ENCODE measurements at places on chromosomes 2 and 18.

DNA sequence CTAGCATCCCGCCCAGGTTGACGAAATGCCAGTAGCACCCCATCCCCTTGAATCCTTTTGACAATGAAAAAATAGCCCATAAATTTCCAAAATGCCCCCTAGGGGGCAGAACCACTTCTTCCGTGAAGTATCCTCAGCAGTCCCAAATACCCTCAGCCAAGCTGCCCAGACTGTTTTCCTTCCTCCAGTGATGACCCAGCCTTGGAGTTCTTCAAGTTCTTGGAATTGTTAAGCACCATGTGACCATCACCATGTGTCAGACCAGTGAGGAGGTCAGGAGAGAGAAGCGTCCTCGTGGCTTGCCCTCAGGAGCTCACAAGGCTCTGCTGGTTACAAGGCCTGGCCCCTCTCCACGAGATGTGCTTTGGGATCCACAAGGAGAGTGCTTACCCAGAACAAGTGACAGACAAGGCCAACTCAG, 1.4 kb upstream of the SLC23A3 start:
- DNase-seq = peak; percentile 41

- DNase-seq = no peak
Measured at GRCh38 chr18:9698497-9698896, 9.6 kb upstream of the RAB31 start.

- DNase-seq = no peak
Measured at GRCh38 chr2:224325941-224326340, 76.0 kb downstream of the FAM124B start.

GRCh38 chr2:169798397-169798717, 314 bp upstream of the SSB start:
- DNase-seq = no peak

DNA sequence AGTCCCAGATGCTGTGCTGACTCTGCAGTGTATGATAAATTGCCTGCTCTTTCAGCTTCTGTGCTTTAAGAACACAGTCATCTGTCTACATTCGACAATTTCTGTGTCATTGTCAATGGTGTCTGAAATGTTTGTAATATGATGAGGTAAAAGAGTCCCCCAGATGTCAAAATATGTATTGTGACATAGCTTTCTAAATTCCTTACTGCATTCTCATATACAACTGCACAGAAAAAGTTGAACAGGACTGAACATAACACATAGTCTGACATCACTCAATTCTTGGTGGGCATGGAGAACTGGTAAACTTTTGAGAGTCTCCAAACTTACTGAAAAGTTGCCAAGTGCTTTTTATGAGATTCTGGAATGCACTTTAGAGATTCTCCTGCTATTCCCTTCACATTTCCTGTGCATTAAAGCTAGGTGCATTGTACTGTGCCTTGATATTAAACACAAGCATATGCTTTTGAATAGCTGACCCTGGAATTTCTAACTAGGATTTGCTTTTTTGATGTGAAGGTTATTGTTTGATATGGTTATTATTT, 48.1 kb upstream of the ARHGAP28 start:
- no peak for DNase-seq

GRCh38 chr2:217632043-217632442, 370.8 kb downstream of the TNS1 start:
- DNase-seq = no peak

DNA sequence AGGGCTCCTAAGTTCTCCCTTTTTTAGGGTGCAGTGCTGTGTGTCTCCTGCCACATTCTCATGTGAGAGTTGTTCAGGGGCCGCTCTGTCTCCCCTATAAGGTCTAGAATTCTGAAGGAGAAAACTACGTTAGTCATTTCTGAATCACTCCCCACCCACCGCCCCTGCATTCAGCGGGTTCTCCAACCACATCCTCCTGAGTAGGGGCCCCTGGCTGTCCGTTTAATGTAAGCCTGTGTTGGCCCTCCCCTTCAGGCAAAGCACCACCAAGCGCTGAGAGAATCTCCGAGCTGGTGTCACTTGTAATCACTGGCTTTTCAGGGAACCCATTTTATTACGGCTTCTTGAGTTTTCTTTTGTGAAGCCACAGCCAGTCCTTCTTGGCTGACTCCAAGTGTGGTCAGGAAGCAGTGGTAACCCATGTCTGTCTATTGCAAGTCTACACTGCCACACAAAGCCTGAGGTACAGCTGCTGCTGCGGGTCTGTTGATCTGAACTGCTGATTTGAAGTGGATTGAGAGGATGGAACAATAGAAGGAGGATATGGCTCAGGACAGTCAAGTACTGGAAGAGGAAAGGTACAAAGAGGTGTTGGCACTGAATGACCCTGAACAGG, 16.9 kb downstream of the LCT start:
- no peak for DNase-seq

- DNase-seq = no peak
Measured at GRCh38 chr2:217698691-217699090, 304.1 kb downstream of the TNS1 start.

DNA sequence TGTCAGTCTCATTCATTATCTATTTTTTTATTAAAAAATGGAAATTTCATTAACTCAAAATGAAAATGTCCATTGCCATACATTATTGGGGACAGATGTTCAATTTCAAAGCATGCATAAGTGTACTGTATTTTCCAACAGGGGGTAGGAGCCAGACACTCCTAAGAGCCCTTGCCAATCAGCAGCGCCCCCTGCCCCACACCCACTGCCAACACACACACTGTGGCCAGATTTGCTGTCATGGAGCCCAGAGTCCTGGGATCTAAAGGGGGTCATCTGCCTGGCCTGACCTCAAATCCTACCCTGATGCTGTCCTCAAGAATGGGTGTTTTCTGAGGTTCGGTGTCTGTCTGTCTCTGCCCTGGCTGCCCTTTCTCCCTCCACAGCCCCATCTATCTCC, 162.2 kb upstream of the TWIST2 start:
- DNase-seq = no peak

GRCh38 chr2:239895116-239895515, 130.0 kb downstream of the NDUFA10 start:
- no peak for DNase-seq

DNA sequence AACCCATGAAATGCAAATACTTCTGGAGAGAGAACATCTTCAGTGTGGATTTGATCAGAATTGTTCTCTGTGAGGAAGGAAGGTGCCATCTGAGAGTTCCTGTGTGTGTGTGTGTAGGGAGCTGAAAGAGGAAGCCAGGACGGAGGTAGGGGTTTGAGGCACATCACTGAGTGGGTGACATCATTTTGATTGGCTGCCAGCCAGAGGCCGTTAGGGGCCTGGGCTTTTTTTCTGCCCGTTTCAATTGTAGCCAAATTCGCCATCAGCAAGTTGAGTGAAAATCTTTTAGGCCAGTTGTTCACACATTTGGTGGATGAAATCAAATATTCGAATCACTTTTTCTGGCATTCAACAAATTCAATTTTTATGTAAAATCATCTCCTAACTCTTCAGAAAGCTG, 48.9 kb downstream of the TSN start:
- no peak for DNase-seq

DNA sequence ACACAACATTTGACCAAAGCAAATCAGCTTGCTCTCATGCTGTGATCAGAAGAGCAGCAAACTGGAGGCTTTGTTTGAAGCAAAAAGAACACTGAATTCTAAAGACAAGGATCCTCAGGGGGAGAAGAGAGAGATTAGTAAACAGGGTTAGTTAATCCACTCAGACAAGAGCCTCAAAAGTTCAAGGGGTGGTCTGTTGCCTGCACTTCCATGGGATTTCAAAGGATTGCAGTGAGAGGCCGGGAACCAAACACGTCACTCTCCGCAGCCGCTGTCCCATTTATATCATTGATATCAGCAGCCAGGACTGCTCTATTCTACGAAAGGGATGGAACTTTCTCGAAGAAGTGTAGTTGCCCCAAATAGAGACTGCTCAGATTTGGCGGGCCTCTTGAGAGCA, 97.8 kb upstream of the SP3 start:
- no peak for DNase-seq

DNA sequence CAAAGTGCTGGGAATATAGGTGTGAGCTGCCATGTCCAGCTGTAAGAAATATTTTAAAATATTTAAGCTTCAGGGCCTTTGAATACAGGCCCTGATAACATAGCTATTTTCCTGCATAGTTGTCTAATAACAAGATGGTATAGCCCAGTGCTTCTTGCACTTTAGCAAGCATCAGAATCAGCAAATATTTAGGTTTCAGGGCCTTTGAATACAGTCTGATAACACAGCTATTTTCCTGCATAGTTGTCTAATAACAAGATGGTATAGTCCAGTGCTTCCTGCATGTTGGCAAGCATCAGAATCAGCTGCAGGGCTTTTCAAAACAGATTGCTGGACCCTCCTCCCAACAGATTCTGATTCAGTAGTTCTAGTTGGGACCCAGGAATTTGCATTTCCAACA, 5.6 kb downstream of the GEMIN6 start:
- DNase-seq = no peak

GRCh38 chr18:75757951-75758350, 330.4 kb upstream of the SMIM21 start:
- DNase-seq = no peak

DNA sequence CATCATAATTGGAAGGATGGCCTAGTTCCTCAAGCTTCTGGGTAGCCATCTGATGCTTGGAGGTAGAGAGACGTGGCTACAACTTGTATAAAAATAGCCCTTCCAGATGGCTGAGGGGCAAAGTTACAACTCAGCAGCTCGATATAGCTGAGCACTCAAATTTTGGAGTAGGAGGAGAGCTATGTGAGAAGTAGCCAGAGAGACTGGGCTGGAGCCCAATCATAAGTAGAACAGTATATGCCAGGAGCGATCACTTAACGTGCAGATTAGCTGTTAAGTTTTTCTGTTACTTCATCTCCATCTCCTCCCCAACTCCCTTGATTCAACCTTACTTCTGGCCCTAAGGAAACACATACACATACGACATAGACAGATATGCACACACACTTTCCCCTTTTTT, 28.8 kb downstream of the CNRIP1 start:
- DNase-seq = no peak

DNA sequence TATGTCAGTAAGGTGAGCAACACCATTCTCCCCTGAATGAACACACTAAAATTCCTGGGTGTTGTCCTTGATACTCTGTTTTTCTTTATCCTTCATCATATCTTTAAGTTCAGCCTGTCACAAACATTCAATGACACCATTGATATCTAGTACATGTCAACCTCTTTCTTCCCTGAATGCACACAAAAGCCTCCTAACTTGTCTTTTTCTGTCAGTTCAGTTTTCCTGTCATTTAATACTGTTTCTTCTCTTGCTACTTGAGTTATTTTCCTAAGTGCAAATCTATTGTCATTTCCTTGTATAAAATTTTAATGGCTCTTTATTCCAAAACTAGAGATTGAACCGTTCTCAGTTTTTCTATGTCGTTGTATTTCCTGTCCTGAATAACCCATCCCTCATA, 1107.6 kb upstream of the SLC39A10 start:
- DNase-seq = no peak

- no peak for DNase-seq
Measured at GRCh38 chr2:71130905-71131244, 441 bp downstream of the MPHOSPH10 start.

- DNase-seq = peak; percentile 46
Measured at GRCh38 chr18:23422751-23423418, 30.2 kb upstream of the RIOK3 start.

- DNase-seq = no peak
Measured at GRCh38 chr2:113872201-113872600, 17.7 kb upstream of the ACTR3 start.

DNA sequence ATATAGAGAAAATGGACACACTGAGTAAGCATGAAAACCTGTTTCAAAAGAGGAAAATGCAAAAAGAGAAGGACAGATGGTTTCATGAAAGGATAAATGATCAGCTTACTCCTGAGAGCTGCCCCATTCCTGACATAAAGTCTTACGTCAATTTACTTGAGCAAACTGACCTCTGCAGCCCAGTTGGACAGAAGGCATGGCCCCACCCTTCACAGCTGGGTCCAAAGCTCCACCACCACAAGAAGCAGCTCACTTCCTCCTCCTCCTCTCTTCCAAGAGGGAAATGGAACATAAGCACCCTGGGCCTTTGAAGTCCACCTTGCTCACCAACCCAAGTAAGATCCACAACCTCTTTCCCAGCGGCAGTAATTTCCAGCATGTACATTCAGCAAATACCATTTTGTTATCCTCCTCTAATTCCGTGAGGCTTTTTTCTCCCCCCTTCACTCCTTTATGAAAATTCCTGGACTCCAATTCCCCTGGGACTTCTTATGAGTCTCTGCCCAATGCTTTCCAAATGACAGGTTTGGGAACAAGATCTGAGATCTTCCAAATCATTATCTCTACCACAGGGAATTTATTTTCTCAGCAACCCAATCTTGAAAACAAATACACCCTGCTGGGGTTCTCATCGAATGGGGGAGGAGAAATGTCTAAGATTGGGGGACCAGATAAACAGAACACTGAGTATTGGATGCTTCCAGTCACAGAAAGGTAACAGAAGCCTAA, 10.1 kb downstream of the COL4A4 start:
- no peak for DNase-seq

- DNase-seq = peak; percentile 78
Measured at GRCh38 chr2:164984428-164984827, 29.1 kb upstream of the SLC38A11 start.

GRCh38 chr2:18272148-18272494, 288.3 kb downstream of the RDH14 start:
- DNase-seq = no peak

GRCh38 chr2:121084130-121084680, 200.8 kb downstream of the TFCP2L1 start:
- no peak for DNase-seq

- no peak for DNase-seq
Measured at GRCh38 chr2:238134393-238134785, 4.1 kb upstream of the KLHL30 start.

DNA sequence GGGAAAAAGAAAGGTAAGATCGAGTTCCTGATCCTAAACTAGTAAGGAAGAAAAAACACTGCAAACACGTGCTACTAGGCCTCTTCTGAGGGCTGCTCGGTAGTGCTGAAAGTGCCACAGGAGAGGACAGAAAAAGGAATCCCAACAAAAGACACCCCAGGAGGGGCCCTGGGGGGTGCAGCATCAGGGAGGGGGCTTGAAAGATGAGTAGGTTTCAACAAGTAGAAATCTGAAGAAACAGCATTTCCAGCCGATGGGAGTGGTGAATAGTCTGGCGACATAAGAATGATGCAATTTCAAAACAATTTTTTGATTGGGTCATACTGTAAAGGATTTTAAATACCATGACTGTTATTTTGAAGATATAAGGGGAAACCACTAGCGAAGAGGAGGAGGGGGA, 98.6 kb downstream of the NOL10 start:
- no peak for DNase-seq

DNA sequence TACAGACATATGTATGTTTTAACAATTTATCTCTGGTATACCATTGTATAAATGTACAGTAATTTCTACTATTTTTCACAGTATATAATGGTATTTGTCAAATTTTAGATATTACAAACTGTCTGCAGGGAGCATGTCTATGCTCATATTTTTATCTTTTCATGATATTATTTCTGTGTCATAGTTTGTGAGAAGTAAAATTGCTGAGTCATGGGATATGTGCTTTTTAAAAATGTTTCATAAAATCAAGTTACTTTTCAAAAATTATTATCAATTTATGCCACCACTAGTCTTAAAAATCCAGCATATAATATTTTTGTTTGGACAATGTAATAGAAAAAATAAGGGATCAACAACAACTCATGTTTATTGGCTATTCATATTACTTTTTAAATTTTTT, 9.1 kb upstream of the ZNF804A start:
- DNase-seq = no peak

Data from HS-5 (cell line).